ENCODE measurements at places on chromosomes 7 and 10.

GRCh38 chr10:89857431-89858042 is 156.1 kb downstream of the KIF20B start:
- no peak for DNase-seq

DNA sequence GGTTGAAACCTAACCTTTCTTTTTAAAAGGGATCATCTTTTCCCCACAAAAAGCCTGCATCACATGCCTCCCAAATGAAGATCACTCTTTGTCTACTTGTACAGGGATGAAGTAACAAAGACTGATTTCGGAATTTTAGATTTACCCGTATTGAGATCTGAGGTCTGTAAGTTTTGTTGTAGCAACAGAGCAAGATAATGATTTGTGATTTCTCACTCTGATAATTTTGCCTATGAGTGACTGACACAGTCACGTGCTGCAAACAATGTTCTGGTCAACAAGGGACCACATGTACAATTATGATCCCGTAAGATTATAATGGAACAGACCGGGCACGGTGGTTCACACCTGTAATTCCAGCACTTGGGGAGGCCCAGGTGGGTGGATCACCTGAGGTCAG is 31.3 kb downstream of the ARL5B start:
- DNase-seq = no peak

DNA sequence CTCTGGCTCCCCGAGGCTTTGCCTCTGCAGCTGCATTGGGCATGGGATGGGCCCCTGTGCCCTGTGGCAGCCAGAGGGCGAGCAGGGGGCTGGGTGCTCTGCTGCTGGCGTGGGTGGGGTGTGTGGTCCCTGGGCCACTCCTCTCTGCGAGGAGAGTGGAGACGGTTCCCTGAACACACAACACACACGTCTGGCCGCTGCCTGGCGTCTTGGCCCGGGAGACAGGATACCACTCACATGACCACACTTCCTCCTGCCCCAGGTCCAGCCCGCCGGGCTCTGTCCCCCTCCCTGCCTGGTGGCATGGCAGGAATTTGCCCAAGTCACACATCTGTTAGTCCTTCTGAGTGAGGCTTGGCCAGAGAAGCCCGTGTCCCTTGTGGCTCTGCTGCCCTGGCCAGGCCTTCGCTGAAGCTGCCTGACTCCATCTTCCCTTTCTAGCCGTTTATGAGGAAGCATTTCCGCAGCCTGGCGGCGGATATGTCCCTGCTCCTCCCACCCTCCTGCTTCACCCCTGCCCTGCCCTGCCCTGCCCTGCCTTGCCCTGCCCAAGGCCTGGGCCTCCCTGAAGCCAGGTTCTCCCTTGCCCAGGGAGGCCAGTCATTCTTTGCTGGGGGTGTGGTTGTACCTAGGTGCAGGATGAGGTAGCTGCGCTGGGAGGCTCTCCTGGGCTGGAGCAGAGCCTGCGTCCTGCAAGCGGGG is 3.0 kb downstream of the BRI3 start:
- no peak for DNase-seq

- no peak for DNase-seq
Measured at GRCh38 chr10:122838880-122839279, 6.8 kb downstream of the CUZD1 start.

DNA sequence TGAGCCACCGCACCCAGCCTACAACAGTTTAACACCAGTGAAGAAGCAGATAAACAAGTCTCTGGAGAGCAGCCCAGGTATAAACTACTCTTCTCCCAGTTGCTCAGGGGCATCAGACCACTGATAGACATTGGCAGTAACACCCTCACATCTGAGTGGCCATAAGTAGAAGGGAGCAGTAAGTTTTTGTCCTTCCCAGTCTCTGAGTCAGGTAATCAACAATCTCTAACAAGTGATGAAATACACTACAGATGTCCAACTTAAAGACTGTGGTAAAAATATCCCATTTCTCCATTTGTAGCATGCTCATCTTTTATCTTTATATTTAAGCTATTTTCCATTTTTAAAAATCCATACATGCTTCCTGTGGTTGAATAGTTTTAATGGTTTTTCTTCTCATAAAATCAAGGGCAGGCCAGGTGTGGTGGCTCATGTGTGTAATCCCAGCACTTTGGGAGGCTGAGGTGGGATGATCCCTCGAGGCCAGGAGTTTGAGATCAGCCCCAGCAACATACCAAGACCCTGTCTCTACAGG is 78.6 kb downstream of the GSAP start:
- DNase-seq = no peak

GRCh38 chr10:29784175-29784773 is 149.5 kb upstream of the SVIL start:
- DNase-seq = no peak

DNA sequence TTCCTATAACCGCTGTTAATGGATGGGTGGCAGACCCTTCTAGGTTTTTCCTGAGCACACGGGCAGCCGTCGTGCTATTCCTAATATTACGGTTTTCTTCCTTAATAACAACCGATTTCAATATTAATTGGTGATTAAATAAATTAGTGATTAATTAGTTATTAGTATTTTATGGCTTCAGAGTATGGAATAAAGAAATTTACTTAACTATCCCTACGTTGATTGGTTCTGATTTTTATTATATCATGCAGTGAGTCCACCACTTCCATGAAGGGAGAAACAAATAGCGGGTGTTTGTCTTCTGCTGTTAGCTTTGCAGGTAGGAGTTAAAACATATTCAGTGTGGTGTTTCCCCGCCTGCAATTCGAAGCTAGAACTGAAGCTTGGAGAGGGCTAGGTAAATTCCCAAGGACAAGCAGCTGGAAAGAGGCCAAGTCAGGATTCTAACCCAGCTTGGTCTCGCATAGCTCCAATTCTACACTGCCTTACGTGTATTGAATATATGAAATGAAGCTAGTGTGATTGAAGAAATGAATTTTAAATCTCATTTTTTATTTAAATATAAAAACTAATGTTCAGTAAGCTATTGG is 928 bp upstream of the CSTF2T start:
- DNase-seq = peak; percentile 32

GRCh38 chr7:131110297-131111080 is 217.2 kb upstream of the MKLN1 start:
- DNase-seq = no peak

GRCh38 chr7:151895008-151895630 is 18.2 kb upstream of the PRKAG2 start:
- no peak for DNase-seq

DNA sequence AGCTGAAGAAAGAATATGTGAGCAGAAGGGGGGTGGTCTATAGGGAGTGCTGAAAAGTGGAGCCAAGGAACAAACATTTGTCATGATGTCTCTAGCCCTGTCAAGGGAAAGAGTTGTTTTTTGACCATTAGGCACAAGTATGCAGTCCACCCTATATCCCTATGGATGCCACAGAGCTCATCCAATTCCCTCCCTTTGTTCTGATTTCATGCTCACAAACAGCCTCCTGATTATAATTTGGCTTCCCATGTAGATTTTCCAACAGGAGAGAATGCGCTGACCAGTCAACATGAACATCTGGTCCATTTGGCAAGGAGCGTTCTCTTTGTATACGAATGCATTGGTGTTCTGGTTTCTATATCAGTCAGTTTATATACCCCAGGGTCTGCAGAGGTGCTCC is 12.1 kb upstream of the CEP41 start:
- no peak for DNase-seq

- no peak for DNase-seq
Measured at GRCh38 chr10:49508654-49509053, 30.3 kb downstream of the ERCC6 start.

- DNase-seq = peak; percentile 25
Measured at GRCh38 chr10:60944058-60944909, at the start of gene RHOBTB1. RHOBTB1 (minus strand) TSS chr10:60944185; CDS start chr10:60911542, 32,643 bp downstream.

DNA sequence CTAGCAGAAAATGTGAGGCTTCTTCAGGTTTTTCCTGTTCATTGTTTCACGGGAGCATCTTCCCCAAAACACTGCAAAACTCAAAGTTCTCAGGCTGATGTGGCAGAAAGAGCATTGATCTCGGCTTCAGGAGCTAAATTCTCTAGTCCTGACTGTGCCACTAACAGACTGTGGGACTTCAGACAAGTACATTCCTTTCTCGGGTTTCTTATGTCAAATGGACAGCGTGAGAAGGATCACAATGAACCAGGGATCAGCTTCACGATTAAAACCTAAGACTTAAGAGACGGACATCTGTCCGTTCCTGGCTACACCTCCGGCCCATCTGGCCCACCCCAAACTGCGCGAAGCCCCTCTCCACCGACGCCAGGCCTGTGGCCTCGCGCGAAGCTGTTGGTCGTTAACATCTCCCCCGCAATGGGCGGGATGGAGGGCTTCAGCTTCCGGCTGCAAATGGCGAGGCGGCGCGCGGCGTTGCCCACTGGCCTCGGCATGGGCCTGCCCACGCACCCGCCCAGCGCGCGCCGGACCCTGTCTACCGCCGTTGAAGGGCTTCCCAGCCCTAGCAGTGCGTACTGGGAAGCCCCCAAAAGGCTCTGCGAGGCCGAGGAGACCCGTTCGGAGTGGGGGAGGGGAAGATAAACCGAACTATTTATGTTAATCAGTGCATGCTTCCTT is 549 bp upstream of the DDX50 start:
- DNase-seq = no peak

GRCh38 chr7:71132377-71133231 is 660 bp downstream of the GALNT17 start:
- DNase-seq = no peak

- no peak for DNase-seq
Measured at GRCh38 chr10:132865851-132866600, 76.3 kb downstream of the CFAP46 start.

DNA sequence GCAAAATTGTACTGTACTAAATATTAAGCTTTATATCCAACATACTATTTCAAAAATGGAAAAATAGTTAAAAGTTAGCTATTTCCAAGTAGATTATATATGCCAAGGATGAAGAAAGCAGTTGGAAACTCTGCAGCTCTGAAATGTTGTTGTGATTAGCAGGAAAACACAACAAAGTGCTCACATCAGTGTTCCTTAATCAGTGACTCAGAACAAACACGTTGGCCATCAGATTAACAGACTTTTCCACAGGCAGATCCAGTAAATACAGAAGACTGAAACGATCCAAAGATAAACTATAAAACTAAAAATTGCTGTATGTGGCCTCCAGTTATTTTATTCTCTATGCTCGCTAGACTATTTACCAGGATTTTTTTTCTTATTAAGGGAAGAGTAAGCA is 99.6 kb upstream of the SEMA3D start:
- no peak for DNase-seq

DNA sequence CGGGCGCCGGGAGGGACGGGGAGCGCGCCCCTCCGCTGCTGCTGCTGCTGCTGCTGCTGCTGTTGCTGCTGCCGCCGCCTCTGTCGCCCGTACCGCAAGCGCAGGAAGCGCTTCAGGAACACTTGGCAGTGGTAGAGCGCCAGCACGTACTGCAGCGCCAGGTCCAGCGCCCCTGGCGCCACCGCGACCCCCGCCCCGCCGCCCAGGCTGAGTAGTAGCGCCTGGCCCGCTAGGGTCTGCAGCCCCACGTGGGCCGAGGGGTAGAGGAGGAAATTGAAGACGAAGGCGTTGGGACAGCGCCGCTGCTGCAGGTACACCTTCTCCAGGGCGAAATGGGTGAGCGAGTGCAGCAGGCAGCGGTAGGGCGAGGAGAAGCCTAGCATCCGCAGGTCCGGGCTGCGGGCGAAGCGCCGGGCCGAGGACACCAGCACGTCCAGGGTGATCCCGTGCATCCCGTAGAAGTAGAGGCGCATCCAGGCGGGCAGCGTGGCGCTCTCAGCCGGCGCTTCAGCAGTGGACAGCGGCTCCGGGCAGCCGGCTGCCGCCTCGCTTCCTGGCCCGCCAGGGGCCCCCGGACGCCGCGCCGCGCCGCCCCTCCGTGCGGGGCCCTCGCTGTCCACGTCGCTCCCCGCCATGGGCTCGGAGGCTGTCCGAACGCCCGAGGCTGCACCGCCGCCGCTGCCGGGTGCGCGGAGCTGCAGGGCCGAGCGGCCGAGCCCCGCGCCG is at the start of gene TMEM229A:
Gene TMEM229A, minus strand, starts transcription at position 699 of the 726 bp plus-strand sequence. Its CDS starts 64 bp downstream, at position 635.
- DNase-seq = peak; percentile 16

DNA sequence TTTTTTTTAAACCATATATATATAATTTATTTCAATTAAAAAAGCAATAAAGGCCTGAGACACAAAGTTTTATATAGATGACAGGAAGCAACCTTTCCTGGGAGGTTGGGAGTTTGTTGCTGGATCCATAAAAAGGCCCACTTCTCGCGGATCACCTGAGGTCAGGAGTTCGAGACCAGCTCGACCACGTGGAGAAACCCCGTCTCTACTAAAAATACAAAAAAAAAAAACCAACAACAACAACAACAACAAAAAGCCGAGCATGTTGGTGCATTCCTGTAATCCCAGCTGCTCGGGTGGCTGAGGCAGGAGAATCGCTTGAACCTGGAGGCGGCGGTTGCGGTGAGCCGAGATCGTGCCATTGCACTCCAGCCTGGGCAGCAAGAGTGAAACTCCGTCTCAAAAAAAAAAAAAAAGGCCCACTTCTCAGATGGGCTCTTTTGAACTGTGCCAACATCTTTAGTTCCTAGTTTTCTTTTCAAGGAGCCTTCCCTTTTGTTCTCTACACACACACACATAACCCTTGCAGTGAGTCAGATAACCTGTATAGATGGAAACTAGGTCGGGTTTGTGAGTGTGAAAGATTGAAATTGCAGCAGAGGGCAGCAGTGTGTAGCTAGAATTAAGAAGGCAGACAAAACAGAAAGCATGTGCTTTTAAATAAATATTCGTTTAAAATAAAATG is 1.2 kb upstream of the SMNDC1 start:
- peak; percentile 10 for DNase-seq

Data from NCI-H1092 (cell line).